ENCODE measurements at places on chromosomes 13 and 19. TPM values are rescaled to one million over a fixed set of nuclear protein-coding genes. Genes with fewer than 3 reads are reported as not detected.

KCTD4 gene
- not detected for total RNA-seq

DNA sequence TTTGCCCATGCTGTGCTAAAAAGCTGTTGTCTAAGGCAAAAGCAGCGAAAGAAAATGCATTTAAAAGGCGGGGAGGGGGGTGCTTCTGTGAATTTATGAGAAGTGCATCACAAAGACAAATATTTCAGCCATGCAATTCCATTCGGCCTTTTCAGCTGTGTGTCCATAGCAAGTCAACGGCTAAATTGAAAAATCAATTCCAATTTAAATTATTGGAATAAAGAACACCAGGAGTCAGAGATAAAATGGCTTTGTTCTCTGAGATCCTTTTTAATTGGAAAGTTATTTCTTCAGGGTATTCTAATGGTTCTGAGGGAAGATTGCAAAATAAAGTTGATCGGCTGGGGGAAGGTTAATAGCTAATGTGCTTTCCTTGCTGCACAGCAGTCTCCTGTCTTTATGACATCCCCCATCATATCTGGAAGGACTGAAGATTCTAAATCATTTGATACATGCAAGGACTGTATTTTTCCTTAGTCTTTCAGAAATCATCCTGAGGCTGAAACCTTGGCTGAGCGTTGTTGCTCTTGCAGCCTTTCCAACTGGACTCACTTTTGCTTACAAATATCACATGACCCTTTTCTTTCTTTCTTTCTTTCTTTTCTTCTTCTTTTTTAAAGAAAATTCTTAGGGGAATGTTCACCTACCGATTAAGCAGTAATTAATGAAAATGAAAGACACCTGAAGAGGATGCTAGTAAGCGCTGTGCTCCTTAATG is 647.1 kb downstream of the DACH1 start:
- no peak for DNase-seq

- no peak for DNase-seq
Measured at GRCh38 chr13:43732726-43733125, 54.0 kb downstream of the ENOX1 start.

KCNN4 gene
- 0.27 TPM for total RNA-seq

- no peak for DNase-seq
Measured at GRCh38 chr13:113618455-113618854, 33.9 kb downstream of the TFDP1 start.

PRKD2 gene
- total RNA-seq = 5.2 TPM

GRCh38 chr13:83151308-83151660 is 731.0 kb downstream of the SLITRK1 start:
- DNase-seq = no peak

DNA sequence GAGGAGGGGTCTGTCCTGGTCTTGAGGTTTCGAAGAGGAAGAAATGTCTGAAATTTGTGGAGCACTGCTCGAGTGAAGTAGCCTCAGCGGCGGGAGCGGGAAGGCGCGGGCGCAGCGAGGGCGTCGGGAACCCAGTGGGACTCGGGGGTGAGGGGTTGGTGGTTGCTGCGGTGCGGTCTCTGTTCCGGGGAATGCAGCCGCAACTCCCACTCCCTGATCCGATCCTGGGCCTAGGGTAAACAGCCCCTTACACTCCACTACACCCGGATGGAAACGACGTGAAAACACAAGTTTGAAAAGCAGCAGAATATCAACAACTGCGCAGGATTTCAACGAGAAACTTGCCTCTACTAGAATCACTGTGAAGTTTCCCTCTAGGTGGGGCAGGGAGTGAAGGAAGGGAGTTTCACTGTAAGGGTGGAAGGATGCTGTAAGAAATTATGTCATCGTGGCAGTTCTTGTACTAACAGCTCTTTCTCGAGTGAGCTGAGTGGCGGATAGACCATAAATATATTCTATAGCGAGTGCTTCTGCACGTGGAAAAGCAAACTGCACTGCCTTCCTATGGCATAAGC is 2.0 kb upstream of the KLF12 start:
- DNase-seq = peak; percentile 64

PINLYP gene
- total RNA-seq = 0.94 TPM

DNA sequence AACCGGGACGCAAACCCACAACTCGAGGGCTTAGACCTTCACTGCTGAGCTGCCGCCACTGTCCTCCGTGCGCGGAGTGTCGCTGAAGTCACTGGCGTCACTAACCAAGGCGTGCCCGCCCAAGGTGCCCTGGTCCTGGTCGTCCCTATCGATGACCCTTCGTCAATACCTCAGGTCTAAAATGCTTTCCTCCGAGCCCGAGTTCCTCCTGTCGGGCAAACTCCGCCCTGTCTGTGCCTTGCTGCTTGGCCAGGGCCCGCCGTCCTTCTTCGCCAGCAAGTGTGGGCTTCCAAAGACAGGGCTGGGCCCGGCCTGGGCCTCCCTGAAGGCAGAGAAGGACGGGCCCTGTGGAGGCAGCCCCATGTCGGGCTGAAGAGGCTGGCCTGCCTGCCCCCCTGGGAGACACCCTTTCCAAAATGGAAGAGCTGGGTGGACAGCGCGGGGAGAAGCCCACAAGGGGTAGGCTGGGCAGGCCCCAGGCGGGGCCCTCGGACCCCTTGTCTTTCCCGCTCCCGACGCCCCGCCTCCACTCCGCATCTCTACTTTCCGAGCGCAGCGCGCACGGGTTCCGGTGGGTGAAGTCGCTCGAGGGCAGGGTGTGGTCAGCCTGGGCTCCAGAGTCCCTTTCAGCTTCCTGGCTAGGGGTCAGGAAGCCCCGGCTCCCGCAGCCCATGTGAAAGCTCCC is 13.4 kb downstream of the RB1 start:
- no peak for DNase-seq

GRCh38 chr19:49983645-49984229 is 22.8 kb upstream of the SIGLEC11 start:
- peak; percentile 44 for DNase-seq

DNA sequence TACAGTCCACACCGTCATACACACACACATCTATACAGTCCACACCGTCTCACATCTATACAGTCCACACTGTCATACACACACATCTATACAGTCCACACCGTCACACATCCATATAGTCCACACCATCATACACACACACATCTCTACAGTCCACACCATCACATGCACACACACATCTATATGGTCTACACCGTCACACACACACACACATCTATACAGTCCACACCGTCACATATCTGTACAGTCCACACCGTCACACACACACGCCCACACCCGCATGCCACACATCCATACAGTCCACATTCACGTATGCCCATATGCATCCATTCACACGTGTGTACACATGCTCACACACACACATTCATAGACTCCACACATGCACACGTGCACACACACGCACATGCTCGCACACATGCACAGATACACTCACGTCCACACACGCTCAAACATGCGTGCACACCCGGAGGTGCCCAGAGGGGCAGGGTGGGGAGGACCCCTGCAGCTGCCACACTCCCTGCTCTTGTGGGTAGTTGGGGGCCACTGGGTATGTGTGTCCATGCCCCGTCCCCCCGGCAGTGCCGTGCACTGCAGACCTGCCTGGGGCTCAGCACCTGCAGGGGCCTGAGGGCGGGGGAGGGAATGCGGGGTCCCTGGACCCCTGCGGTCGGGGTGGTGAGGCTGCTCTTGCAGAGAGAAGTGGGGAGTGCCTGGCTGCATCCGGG is 29.2 kb downstream of the PIAS4 start:
- no peak for DNase-seq

PCDH9 gene
- total RNA-seq = 13.9 TPM

ZNF492 gene
- not detected for total RNA-seq

SULT2A1 gene
- not detected for total RNA-seq

DNA sequence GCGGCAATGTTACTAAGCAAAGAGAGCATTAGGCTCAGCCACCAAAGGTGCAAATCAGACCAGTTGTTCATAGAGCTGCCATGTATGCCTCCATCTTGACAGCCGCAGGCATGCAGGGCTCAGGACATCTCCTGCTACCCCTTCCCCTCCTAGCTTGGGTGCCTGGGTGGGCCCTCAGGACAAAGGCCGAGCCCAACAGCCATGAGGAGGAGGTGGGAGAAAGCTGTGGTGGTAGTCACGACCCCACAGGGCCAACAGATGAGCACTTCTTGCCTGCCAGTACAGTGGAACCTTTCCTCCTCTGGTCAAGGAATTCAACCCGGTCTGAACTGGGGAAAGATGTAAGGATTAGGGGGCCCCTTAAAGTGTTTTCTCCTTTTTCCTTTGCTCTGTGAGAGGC is 386.4 kb upstream of the SLITRK6 start:
- no peak for DNase-seq

- no peak for DNase-seq
Measured at GRCh38 chr19:35908973-35909683, 1.0 kb upstream of the TYROBP start.

DNA sequence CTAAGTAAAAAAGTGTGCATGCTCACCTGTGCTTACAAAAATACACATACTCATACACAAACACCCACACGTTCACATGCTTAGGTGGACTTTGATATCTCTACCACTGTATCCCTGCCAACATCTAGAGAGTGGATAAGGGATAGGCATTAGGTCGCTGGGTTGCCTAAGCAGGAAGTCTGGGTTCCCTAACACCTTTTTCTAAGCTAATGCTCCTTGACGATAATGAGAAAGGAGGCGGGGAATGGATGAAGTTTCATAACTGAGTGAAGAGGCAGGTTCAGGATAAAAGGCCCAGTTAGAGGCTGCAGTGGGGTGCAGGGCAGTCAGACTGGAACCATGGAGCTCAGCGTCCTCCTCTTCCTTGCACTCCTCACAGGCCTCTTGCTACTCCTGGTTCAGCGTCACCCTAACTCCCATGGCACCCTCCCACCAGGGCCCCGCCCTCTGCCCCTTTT is 41.9 kb upstream of the CYP2A7 start:
- no peak for DNase-seq

GRCh38 chr19:49691243-49692146 is 579 bp downstream of the CPT1C start:
- peak; percentile 33 for DNase-seq

- no peak for DNase-seq
Measured at GRCh38 chr13:20270163-20270865, 38.2 kb upstream of the GJB6 start.

SLC25A30 gene
- total RNA-seq = 8.8 TPM

C5AR1 gene
- total RNA-seq = not detected

NTF4 gene
- total RNA-seq = not detected

DNA sequence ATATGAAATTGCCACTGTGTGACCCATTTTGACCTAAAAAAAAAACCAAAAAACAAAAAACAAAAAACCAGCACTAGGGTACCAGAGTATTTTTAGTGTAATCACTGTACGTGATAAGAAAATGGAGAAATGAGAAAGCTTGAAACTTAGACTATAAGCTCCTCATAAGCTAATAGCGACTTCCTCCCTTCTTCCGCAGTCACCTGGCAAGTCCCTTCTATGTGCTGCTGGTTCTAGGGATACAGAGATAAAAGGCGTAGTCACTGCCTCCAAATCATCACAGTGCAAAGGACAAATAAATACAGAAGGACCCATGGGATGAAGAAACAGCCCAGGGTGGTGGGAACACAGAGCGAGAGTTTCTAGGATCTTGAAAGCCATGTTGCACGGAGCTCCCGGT is 190.3 kb downstream of the TM9SF2 start:
- no peak for DNase-seq

DNA sequence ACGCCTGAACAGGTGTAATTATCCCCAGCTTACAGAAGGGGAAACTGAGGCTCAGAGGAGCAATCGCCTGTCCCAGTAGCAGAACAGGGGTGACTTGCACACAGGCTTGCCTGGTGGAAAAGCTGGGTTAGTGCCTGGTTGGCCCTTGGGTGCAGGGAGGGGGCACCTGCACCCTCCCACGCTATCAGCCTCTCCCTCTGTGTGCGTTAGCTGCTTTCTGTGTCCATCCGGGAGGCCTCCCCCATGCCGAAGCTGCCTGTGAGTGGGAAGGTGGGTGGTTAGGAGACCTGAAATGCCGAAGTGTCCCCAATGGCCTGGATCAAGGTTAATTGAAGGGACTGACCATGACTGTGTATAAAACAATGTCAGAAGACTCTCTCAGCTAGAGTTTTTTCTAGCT is 295.0 kb downstream of the ZNF536 start:
- DNase-seq = no peak

PTGER1 gene
- total RNA-seq = not detected

DMRTC2 gene
- not detected for total RNA-seq

DNA sequence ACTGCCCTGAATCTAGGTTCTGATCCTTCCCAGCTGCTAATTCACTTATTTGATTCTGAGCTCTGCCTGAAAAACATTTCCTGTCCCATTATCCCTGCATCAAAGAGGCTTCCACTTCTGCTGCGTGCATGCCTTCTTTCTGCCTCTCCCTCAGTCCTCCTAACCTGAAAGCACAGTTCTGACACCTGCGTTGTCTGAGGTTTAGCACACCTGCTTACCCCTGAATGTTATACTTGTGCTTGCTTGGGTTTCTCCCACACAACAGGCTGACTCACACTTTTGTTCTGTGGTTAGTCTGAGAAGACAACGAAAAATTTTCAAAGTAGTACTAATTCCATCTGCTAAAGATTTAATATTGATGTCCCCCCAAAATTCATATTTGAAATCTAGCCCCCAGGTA is 3.1 kb upstream of the SOHLH2 start:
- peak; percentile 27 for DNase-seq

- DNase-seq = no peak
Measured at GRCh38 chr13:91212231-91212630, 135.3 kb upstream of the MIR17HG start.

DNA sequence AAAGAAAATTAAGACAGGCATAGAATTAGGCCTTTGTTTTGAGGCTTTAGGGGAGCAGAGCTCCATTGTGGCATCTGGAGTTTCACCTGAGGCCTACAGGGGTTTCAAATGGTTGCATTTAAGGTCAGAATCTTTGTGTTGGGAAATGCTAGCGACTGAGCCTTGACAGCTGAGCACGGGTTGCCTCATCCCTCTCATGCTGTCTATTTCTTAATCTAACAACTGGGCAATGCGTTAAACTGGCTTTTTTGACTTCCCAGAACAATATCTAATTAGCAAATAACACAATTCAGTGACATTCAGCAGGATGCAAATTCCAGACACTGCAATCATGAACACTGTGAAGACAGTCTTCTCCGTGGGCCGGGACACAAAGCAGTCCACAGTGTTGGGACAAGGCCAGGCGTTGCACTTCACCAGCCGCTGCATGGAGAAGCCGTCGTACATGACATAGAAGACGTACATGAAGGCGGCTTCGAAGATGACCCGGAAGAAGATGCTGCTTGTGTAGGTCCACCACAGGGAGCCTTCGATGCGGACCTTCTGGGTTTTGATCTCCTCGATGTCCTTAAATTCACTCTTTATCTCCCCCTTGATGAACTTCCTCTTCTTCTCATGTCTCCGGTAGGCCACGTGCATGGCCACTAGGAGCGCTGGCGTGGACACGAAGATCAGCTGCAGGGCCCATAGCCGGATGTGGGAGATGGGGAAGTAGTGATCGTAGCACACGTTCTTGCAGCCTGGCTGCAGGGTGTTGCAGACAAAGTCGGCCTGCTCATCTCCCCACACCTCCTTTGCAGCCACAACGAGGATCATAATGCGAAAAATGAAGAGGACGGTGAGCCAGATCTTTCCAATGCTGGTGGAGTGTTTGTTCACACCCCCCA is 3.8 kb downstream of the GJB2 start:
- DNase-seq = no peak

NACC1 gene
- 66.2 TPM for total RNA-seq

All from myocyte (in vitro differentiated cells).